Skeletal muscle cell (primary cell): ENCODE measurements at places on chromosomes 11 and 22.

GRCh38 chr11:117669062-117669461 is 128.0 kb downstream of the DSCAML1 start:
- DNase-seq, result no peak

- no peak for DNase-seq
Measured at GRCh38 chr11:122686111-122686510, 30.6 kb downstream of the UBASH3B start.

DNA sequence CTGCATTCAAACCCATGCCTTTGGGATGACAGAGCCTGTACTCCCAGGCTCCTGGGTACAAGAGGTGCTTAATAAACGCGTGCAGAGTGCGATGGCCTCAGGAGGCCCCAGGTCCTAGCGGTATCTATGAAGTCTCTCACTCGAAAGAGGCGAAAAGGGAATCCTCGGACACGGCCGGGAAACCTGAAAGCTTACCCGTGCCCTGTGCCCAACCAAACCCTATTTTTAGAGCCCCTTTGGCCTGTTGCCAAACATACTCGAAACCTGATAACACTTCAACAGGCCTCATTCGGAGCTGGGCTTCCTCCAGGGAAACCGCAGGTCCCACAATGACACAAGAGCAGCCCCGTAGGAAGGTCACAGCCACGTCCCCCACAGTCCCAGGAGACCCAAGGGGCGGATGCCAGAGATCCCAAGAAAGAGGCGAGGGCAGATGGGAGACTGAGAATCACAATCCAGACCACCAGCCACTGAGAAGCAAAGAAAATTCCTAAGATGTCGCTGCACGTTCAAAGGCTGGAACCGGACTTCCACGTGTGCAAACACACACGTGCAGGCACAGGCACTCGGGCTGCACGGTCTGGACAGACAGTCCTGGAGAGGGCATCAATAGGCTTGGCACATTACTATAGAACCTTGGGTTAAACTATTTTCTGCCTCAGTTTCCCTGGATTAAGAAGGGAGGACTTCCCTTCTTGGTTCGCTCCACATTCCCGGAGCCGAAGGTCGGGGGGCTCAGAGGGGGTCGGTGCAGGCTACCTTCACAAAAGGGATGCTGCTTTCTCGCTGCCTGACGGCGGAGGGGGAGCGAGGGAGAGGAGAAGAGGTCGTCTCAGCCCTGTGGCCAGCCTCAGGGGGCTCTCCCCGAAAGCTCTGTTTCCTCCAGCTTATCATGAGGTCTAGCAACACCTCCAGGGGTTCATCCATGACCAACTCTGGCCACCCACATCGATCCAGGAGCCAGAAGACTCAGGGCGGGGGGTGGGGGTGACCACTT is 8.2 kb downstream of the PDGFB start:
- DNase-seq, result no peak

DNA sequence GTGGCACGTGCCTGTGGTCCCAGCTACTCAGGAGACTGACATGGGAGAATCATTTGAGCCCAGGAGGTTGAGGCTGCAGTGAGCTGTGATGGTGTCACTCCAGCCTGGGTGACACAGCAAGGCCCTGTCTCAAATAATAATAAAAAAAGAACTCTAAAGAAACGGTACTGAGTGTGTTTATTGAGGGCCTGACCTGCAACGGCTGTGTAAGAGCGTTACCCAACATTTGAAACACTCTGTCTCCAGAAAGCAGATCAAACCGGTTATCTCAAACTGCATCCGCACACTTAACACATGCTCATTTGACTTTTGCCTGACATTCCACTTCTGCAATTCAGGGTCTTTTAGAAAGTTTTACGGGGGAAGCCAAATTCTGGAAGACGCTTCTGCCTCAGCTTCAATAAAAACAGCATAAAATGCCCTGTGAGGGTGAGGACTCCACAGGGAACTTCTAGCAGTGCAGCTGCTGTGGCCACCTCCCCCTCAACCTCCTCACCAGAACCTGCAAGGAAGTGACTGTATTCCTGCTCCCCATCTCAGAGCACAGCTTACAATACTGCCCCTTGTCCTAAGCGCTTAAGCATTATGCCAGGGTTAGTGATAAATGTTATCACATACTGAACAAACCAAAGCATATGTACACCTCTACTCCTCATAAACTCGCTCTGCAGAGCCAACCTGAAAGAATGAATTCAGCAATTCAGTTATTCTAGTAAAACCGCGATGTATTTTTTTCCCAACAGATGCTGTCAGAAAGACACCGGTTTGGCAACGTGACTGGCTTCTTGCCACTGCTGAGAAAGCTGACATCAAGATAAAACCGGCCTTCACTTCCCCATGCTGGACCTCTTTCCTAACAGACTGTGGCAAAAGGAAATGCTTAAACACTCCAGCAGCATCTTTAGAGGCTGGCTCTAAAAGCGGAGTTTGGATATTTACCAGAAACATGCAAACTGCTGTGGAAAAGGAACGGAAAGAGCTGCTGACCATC is 52.2 kb downstream of the PRDM10 start:
- DNase-seq, result peak; percentile 42

DNA sequence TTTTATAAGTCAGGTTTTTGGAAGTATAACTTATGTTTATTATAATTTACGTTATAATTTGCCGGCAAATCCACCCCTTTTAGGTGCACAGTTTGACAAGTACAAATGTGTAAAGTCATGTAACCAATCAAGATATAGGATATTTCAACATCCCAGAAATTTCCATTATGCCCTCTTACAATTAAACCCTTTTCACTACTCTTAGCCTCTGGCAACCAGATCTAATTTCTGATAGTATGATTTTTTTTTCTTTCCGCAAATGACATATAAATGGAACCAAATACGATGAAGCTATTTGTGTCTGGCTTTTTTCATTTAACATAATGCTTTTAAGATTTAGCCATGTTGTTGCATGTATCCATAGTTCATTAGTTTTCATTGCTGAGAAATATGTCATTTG is 69.5 kb upstream of the HTATIP2 start:
- no peak for DNase-seq

DNA sequence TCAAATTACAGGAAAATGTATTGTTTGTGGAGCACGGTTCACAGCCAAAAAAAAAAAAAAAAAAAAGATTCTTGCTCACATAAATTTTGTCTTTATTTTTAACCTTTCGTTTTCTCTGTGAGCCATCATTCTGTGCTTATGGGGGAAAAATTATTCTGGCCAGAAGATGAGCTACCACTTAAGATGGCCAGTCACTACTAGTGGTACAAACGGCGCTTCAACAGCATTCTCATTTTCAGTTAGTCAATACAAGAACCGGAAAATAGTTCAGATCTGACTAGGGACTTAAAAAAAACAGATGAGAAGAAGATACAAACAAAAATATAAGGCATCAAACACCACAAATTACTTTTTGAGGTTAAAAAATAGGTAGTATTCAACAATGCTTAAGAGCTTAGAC is 158.6 kb upstream of the CNTN5 start:
- DNase-seq, result no peak

- DNase-seq, result no peak
Measured at GRCh38 chr11:61511383-61511782, 2.8 kb downstream of the LRRC10B start.

DNA sequence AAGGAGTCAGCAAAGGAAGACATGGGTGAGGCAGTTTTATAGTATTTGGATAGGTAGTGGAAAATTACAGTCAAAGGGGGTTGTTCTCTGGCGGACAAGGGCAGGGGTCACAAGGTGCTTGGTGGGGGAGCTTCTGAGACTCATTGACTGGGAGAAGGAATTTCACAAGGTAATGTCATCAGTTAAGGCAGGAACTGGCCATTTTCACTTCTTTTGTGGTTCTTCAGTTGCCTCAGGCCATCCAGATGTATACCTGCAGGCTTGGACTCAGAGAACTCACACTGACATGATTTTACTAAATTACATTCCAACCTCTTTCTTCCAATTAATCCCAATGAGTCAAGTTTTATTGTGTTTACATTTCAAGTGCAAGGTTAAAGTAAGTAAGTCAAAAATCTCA is 240.5 kb upstream of the API5 start:
- no peak for DNase-seq

DNA sequence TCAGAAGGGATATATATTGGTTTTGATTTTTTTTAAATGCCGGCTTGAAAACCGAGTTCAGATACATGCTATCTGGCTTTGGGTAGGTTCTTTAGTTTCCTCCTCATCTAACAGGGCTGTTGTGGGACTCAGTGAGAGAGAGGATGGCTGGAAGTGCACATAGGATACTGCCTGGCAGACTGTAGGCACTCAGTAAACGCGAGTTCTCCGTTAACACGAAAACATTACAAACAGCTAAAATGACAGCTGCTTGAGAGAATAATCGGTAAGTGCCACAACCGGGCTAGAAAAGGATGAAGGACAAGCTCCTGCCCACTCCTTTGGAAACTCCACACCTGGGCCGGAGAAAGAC is 369 bp downstream of the XRRA1 start:
- no peak for DNase-seq
